Spinal cord (tissue), 10 donors: ENCODE measurements at places on chromosomes 3 and 15. TPM values are rescaled to one million over a fixed set of nuclear protein-coding genes. Genes with fewer than 3 reads are reported as not detected.

EAF1 gene
- total RNA-seq: 22.4 TPM

SMCO1 gene
- total RNA-seq: not detected

SEMA3G gene
- 26.6 TPM for total RNA-seq

PLEKHO2 gene
- total RNA-seq: 26.0 TPM

RASGRF1 gene
- total RNA-seq: 22.0 TPM

GABRA5 gene
- total RNA-seq: 7.9 TPM

DNA sequence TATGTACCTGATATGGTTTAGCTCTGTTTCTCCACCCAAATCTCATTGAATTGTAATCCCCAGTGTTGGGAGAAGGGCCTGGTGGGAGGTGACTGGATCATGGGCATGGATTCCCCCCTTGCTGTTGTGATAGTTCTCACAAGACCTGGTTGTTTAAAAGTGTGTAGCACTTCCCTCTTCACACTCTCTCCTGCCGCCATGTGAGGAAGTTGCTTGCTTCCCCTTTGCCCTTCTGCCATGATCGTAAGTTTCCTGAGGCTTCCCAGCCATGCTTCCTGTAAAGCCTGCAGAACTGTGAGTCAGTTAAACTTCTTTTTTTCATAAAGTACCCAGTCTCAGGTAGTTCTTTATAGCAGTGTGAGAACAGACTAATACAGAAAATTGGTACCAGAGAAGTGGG, 93.1 kb downstream of the C3orf70 start:
- no peaks in the 10 kb centered on the region for H3K27me3 ChIP-seq
- no peaks in the 10 kb centered on the region for H3K4me1 ChIP-seq
- no peak overlapping the region for H3K4me3 ChIP-seq
- no peak for DNase-seq

- H3K4me3 ChIP-seq: no peak overlapping the region
- DNase-seq: no peak
- H3K27me3 ChIP-seq: no peaks in the 10 kb centered on the region
These were observed 228.7 kb downstream of the WDR72 start for GRCh38 chr15:53530761-53531160.

DNA sequence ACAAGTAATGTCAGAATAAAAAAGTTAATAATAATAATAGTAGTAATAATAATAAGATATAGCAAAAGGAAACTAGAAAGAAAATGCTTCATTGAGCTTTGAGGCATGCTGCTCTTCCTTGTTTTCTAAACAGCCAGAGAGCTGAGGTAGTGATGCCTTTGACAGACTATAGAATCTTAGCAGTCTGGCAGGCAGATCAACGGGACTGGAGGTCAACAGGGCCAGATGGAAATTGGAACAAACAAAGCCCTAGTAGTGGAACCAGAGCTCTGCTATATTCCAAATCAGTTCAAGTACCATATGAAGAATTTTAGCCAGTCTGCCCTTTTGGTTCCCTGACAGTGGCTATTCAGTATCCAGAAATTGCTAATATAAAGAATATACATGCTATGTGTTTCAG, 278.6 kb downstream of the NLGN1 start:
- no peaks in the 10 kb centered on the region for H3K27me3 ChIP-seq
- no peaks in the 10 kb centered on the region for H3K36me3 ChIP-seq
- no peak overlapping the region for H3K4me3 ChIP-seq
- no peak for DNase-seq

DNA sequence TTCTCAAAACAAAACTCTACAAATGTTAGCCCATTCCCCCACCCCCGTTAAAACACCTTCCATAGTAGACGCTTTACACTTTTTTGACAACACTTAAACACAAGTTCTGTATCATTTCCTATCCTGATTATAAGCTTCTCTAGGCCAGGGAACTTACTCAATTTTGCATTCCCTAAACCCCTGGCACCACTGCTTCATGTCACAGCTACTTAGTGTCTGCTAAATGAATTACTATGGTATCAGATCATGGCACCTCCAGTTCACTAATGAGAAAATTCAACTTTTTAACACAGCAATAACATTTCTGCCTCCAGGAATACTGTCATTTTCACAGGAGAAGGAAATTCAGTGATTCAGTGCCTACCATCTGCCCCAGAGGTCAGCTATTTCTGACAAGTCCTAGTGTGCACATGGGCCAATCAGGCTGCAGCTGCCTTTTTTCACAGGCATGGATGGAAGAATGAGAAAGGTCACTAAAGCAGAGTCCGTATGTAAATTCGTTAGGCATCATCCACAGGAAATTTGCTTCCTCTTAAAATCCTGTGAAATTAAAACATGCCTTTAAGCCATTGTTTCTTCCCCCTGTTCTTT, 18.5 kb downstream of the SFMBT1 start:
- no peak for DNase-seq
- no peaks in the 10 kb centered on the region for H3K27me3 ChIP-seq
- H3K36me3 ChIP-seq: no peaks in the 10 kb centered on the region

DNA sequence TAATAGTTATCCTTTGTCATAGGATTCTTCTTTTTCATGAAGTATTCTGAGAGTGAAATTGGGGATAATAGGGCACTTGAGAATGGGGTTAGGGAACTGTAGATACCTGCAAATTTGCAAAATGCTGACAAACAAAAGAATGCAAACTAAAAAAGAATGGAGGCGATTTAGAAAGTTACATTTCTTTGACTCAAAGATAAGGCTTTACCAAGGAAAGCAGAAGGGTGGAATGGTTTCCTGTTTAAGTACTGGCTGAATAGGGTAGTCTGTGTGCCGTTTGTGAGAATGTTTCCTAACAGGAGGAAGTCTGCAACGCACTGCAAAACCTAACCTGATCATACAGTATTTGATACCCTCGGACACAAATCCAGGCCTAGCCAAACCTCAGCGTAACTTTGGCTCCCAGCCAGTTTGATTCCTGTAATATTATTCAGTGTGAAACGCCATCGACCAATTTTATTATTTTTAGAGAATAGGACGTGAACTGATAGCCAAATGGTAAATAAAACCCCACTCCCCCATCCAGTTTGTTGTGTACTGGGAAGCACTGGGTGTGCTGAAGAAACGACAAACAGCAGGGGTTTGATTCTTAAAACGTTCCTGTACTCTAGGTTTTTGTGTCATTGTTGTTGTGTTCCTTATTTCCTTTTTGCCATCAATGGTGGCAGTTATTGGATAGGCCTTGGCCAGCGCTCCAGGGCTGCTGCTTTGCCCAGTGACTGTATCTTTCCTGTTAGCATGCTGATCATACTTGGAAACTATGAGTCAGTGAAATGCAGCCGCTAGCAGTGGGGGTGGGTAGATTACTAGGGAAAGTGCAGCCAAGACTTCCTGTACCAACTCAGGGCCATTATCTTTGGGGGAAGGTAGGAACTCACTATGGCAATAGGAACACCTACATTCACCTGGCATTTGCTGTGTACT, 148.0 kb upstream of the TBL1XR1 start:
- H3K4me1 ChIP-seq: peaks cover 11% of the 10 kb centered on the region
- no peaks in the 10 kb centered on the region for H3K27me3 ChIP-seq
- peak overlapping the region; percentile 80 for H3K27ac ChIP-seq
- no peak for DNase-seq
- no peaks in the 10 kb centered on the region for H3K36me3 ChIP-seq
- H3K4me3 ChIP-seq: no peak overlapping the region

DNA sequence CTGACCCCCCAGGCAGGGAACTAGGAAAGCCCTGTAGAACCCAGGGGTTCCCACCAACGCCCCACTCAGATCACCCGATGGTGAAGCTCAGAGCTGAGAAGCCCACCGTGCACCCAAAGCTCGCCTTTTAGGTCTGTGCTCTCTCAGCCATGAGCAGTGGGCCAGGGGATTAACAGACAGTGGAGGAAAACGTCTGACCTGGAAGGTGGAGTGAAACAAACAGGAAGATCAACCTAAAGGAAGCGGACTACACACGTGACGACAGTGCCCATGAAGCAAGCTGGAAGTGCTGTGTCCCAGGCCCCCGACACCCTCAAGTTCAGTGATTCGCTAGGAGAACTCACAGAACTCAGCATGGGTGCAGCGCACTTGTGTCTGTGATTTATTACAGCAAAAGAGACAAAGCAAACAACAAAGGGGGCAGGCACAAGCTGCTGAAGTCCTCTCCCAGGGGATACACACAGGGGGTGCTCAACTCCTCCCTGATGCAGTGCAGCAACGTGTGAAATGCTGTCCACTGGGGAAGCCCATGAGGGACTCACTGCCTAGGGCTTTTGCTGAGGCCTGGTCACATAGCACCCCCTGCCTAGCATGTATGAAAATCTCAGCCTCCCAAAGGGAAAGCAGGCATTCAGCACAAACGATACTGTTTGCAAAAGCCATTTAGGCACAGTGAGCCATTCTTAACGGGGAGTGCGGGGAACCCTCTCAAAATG, 43.5 kb downstream of the CFAP92 start:
- H3K36me3 ChIP-seq: no peaks in the 10 kb centered on the region
- H3K27me3 ChIP-seq: no peaks in the 10 kb centered on the region

DNA sequence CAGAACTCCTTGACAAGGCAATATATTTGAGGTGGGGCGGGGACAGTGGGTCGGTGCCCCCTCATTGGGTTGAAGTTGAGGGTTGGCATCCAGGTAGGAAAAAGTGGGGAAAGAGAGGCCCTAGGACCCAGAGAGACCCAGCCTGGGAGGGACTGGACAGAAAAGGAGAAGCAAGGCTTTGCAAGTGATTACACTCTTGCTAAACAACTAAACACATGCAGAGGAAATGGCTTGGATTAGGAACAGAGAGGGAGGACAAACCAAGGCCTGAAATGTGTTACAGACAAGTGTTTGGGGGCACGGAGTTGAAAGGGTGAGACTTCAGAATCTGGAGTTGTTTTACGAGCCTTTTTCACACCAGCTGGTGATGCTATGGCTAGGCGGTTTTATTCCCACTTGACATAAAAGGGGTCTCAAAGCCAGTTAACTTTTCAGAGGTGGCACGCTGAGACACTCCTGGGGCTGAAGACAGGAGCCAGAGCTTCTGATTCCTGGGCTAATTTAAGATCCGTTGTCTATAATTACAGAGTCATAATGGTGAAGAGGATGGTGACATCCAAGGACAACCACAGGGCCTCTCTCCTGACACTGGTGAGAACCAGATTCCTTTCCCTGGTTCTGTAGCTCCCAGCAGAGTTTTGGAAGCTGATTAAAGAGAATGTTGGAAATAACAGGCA, 7.7 kb upstream of the KCTD6 start:
- no peak overlapping the region for H3K27ac ChIP-seq
- H3K4me3 ChIP-seq: no peak overlapping the region
- H3K27me3 ChIP-seq: no peaks in the 10 kb centered on the region
- no peak for DNase-seq
- peaks cover 8% of the 10 kb centered on the region for H3K4me1 ChIP-seq
- H3K36me3 ChIP-seq: no peaks in the 10 kb centered on the region

- no peaks in the 10 kb centered on the region for H3K4me1 ChIP-seq
- H3K36me3 ChIP-seq: no peaks in the 10 kb centered on the region
- H3K27me3 ChIP-seq: no peaks in the 10 kb centered on the region
- no peak overlapping the region for H3K4me3 ChIP-seq
- DNase-seq: peak; percentile 24
These were observed 90.9 kb downstream of the SAMMSON start for GRCh38 chr3:70090322-70090913.

DNA sequence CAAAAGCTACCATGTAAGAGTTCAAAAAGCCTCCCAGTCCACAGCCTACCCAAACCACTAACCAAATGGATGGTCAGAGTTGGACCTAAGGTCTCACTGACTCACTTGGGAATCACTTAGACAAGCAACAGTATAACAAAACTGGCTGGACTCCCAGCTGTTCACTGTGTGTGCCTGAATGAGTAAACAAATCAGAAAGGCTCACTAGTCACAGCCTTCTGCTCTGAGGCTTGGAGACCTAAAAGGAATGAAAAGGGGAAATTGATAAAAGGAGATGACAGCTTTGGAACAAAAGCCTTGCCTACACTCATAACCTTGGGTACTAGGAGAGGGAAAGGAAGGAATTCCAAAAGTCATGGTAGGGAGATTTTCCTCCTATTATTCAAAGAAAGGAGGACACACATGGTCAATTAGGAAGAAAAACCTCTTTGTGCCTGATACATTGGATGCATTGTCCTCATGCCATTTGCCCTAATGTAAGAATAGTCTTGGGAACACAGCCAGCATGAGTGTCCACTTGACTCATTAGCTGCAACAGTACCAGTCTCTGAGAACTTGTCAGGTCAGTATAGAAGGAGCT, 92.3 kb downstream of the FRMD5 start:
- H3K36me3 ChIP-seq: no peaks in the 10 kb centered on the region
- no peaks in the 10 kb centered on the region for H3K4me1 ChIP-seq
- no peak overlapping the region for H3K4me3 ChIP-seq

DNA sequence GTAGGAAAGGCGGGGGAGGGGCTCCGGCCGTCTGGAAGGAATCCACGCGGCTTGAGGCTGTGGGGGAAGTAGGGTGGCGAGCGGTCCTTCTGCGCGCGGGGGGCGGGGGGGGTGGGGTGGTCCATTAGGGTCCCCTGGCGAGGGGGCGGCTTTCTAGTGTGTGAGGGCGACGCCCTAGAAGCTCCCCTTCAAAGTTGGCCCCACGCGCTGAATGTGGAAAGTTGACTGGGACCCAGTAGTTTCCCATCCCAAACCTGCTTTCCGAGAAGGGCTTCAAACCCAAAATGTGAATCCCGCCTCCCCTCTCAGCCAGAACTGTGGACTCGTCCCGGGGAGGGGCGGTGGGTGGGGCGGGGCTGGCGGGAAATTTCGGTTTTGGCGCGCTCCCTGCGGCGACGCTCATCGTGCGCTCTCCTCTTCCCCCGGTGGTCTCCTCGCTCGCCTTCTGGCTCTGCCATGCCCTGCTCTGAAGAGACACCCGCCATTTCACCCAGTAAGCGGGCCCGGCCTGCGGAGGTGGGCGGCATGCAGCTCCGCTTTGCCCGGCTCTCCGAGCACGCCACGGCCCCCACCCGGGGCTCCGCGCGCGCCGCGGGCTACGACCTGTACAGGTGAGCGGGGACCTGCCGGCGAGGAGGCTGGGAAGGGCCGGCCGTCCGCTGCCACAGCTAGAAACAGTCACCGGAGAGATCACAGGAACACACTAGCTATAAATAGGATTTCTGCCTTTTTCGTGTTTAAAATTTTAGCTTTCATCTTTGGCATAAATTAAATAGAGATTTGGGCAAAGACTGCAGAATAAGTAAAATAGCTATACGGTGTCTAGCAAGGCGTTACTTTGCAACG, 790 bp downstream of the DUT start:
- no peaks in the 10 kb centered on the region for H3K27me3 ChIP-seq
- DNase-seq: peak; percentile 87
- peaks cover 5% of the 10 kb centered on the region for H3K36me3 ChIP-seq

DNA sequence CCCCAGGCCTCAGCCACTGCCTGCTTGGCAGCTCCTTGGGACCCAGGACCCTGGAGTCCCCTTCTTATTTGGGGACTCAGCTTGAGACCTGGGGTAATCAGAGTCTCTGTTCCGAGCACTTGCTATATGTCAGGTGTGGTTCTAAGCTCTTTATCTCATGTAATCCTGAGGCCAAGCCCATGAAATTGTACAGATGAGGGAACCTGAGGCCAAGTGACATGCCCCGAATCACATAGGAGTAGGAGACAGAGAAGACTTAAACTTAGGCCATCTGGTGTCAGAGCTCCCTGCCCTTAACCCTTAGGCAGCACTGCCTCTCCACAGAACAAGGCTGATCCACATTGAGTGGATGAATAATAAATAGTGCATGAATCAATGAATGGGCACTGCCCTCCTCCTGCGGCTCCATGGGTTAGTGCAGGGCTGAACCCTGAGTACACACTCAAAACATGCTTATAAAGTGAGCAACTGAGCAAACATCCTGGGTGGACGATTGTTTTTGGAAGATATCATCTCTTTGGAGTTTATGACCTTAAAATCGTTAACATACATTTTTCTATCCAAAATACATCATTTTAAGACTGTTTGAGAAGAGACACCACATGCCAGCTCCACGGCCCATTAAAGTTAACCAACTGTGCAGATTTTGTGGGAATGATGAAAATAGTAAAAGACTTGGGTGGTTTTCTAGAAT, 33.2 kb upstream of the IQSEC1 start:
- H3K27ac ChIP-seq: no peak overlapping the region
- H3K4me1 ChIP-seq: peaks cover 19% of the 10 kb centered on the region
- DNase-seq: no peak
